Activated T-helper 1 cell treated with anti-CD3 and anti-CD28 coated beads, Interleukin-12 subunit alpha, Interleukin-12 subunit beta, Interleukin-2, Interleukin-4 antibody, amounts not matched to agents 30 ng/mL and 10 ng/mL and 1 ng/mL, durations not matched to agents 14 hours and 24 hours and 36 hours (primary cell): ENCODE measurements at places on chromosomes 7 and 10. TPM values are rescaled to one million over a fixed set of nuclear protein-coding genes. Genes with fewer than 3 reads are reported as not detected.

DNA sequence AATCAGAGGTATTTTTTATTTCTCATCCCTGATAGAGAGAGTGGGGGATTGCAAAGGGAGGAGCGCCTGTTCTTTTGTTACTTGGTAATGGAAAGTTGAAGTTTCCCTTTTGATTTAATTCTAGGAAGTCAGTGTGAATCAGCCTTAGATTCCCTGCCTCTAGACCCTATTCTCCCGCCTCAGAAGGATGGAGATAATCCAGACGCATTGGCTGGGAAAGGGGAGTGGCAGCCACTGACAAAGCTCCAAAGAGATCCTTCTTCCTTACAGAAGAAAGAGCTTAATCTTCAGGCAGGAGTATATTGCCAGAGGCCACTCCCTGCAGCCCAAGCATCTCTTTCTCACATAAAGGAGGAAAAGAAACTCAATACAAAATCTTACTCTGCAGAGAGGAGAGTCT is 122.3 kb upstream of the GALNT17 start:
- no peaks in the 10 kb centered on the region for H3K36me3 ChIP-seq
- no peak overlapping the region for H3K4me3 ChIP-seq
- no peak overlapping the region for H3K27ac ChIP-seq
- H3K27me3 ChIP-seq = no peaks in the 10 kb centered on the region
- no peaks in the 10 kb centered on the region for H3K4me1 ChIP-seq

PPIF gene
- total RNA-seq = 155 and 157 TPM in 2 replicates

GRCh38 chr7:101244375-101245146 is at the start of gene FIS1:
FIS1 (minus strand) TSS chr7:101245081; CDS start chr7:101245004, 77 bp downstream.
- H3K4me3 ChIP-seq = peak within 1 kb of the TSS; percentile 94
- H3K27ac ChIP-seq = peak within 1 kb of the TSS; percentile 98
- DNase-seq = peak; percentile 91

LIPN gene
- total RNA-seq = not detected in 2 replicates

DNA sequence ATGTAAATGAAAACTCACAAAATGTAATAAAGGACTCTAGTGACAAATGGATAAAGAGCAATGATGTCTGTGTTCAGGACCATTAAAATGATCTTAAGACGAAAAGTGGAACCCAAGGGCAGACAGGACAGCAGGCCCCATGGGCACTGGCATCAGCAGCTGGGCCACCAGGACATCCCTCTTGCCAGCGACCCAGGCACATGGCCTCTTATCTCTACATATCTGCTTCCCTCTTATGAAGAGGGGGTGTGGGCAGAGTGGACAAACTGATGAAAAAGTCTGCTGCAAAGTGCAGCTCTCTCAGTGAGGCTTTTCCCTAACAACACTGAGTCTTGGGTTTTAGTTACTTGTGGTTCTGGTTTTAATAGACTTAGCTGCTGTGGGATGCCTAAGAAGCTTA is 44.8 kb upstream of the ANKRD1 start:
- no peak overlapping the region for H3K4me3 ChIP-seq
- no peaks in the 10 kb centered on the region for H3K27me3 ChIP-seq
- DNase-seq = no peak
- H3K4me1 ChIP-seq = no peaks in the 10 kb centered on the region

CFAP43 gene
- total RNA-seq = not detected in 2 replicates

DNA sequence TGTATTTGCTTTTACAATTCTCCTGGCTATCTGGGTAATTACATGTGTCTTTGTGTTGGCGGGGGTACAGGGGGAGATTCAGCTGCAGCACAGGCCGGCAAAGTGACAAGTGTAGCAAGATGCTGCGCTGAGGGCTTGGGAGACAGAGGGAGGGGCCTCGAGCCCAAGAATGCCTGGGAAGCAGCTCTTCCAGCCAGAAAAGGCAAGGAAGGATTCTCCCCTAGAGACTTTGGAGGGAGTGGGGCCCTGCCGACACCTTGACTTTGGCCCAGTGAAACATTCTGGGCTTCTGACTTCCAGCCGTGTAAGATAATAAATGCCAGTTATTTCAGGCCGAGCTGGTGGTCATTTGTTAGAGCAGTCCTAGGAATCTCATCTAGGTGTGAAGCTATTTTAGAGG is 7.2 kb upstream of the REPIN1 start:
- H3K27ac ChIP-seq = no peak overlapping the region
- H3K36me3 ChIP-seq = peaks cover 3% of the 10 kb centered on the region
- H3K4me1 ChIP-seq = peaks cover 56% of the 10 kb centered on the region
- H3K27me3 ChIP-seq = peaks cover 1% of the 10 kb centered on the region
- DNase-seq = no peak

DNA sequence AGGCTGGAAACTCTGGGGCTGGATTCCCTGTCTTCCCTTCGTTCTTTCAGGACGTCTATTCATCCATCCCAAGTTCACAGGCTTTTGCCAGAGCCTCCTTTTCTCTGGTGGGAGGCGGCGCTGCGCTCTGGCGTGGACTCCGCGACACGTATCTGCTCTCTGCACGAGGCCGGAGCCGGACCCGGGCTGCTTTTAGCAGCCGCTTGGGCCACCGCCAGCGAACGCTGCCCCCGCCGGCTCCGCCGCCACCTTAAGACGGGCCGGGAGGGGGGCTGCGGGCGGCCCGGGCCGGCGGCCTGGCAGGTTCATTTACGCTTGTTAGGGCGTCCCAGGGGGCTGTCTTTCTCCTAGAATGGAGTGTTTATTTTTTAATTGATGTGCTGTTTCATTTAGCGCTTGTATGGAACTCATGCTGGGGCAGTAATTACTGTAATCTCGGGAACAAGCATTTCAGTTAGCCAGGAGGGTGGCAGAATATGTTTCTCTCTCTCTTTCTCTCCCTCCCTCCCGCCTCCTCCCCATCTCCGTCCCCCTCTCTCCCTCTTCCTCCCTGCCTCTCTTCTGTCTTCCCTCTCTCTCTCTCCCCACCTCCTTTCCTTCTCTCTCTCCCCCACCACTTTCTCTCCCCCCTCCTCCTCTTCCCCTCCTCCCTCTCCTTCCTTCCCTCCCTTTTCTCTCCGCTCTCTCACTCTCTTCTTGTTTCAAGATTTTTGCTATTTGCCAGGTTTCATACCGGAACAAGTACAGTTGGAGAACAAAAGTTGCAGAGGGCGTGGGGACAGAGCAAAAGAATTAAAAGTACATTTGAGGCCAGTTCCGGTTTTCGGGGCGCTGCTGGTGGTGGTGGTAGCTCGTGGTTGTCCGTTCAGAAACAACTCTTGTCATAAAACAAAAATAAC is 1.3 kb upstream of the FZD8 start:
- peaks cover 58% of the 10 kb centered on the region for H3K27me3 ChIP-seq
- no peak for DNase-seq
- H3K36me3 ChIP-seq = peaks cover 1% of the 10 kb centered on the region
- H3K27ac ChIP-seq = peak overlapping the region; percentile 52

DNA sequence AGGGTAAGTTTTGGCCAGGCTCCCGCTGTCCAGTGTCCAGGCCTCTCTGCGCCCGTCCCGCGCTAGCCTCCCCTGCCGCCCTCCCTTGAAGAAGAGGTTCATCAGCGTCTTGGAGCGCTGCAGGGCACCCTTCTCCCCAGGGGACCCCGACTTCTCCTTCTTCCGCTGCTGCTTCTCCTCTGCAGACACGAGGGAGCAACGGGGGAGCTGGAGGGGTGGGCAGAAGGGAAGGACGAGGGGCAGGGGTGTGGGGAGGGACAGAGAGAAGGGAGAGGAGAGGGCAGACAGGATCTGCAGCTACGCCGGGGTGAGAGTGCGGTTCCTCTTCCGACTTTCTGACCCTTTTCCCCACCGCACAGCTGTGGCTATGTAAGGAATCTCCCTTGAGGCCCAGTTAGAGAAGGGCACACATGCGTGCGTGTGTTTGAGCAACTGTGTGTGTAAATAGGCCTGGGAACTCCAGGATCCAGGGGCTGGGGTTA is 12.8 kb downstream of the PDZD7 start:
- peaks cover 20% of the 10 kb centered on the region for H3K4me1 ChIP-seq
- no peaks in the 10 kb centered on the region for H3K36me3 ChIP-seq
- DNase-seq = no peak
- no peak overlapping the region for H3K4me3 ChIP-seq
- no peak overlapping the region for H3K27ac ChIP-seq
- peaks cover 39% of the 10 kb centered on the region for H3K27me3 ChIP-seq

DNA sequence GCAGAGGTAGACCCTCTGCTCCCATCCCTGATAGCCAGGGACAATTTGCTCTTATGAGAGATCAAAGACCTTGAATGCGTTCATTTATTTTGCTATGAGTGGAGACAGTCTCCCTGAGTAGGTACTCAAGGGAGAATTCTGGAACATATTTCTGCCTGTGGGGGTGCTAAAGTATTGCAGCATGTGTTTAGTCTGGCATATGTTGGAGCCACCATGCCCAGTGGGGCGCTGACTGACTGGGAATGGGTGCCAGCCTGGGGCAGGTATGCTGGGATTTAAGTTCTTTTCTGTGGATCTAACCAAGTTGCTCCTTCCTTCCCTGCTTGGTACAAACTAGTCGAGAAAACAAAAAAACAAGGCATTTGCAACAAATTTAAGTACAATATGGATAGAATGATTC is 99.1 kb downstream of the JCAD start:
- H3K4me3 ChIP-seq = no peak overlapping the region
- H3K27ac ChIP-seq = no peak overlapping the region
- peaks cover 6% of the 10 kb centered on the region for H3K27me3 ChIP-seq
- H3K4me1 ChIP-seq = no peaks in the 10 kb centered on the region
- DNase-seq = no peak

SMO gene
- total RNA-seq = 0.44 and 0.56 TPM in 2 replicates

GRCh38 chr10:93875032-93875358 is 18.8 kb upstream of the SLC35G1 start:
- no peak overlapping the region for H3K27ac ChIP-seq
- H3K4me1 ChIP-seq = no peaks in the 10 kb centered on the region
- H3K27me3 ChIP-seq = peaks cover 25% of the 10 kb centered on the region
- no peaks in the 10 kb centered on the region for H3K36me3 ChIP-seq
- DNase-seq = no peak

GRCh38 chr7:135217645-135218509 is 6.6 kb upstream of the WDR91 start:
- H3K4me3 ChIP-seq = no peak overlapping the region
- no peak for DNase-seq
- no peaks in the 10 kb centered on the region for H3K36me3 ChIP-seq
- H3K27me3 ChIP-seq = peaks cover 3% of the 10 kb centered on the region
- no peaks in the 10 kb centered on the region for H3K4me1 ChIP-seq

PRF1 gene
- 100 and 103 TPM in 2 replicates for total RNA-seq

DNA sequence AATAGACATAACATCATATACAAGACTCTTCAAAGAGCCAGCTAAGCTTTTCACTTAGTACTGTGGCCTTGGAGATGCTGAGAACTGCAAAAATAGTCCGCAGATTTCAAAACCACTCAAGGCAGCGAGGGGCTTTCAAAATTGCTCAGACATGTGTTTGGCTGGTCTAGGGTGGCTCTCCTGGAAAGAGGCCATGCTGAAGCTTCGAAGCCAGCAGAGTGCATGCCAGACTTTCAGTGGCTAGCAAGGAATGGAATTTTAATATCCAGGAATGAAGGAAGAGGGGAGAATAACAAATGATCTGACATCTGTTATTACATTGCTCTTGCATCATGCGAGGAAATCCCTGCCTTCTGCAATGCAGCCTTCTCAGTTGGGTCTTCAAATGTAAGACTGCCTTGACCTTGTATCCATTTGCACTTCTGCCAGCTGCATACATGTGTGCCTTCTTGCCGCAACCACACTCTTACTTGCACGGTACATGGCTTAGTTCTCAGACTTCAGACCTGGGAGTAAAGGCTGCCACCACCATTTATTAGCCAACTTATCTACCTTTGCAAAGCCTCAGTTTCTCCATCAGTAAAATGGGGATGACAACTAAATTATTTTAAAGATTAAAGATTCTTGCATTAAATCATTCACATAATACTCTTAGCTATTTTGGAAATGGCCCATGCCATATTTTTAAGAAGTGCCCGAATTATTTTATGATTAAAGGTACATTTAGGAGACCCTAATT is 55.9 kb downstream of the ITIH5 start:
- no peak for DNase-seq
- no peak overlapping the region for H3K27ac ChIP-seq
- H3K36me3 ChIP-seq = no peaks in the 10 kb centered on the region
- H3K27me3 ChIP-seq = peaks cover 7% of the 10 kb centered on the region
